ENCODE measurements at places on chromosomes 16 and 17.

- DNase-seq: no peak
Observed at GRCh38 chr16:24761526-24761925, 32.1 kb downstream of the TNRC6A start.

- no peak for DNase-seq
Observed at GRCh38 chr16:87789437-87790291, 23.9 kb upstream of the KLHDC4 start.

DNA sequence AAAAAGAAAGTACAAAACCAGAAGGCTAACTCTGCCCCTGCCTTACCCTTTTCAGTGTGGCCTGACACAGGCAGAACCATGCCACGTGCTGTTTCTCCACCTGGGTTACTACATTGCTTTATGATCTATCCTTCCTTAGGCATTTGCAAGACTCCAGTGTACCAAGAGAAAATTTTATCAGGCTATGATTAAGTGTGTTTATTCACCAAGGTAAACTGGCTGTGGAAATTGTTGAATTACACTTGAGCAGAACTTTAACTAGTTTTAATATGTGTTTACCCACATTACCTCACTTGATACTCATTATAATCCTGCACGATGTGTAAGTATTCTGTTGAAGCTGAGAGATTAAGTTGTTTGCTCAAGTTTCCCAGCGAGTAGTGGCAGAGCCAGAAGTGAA lies 129.7 kb upstream of the MYOCD start:
- DNase-seq: no peak

DNA sequence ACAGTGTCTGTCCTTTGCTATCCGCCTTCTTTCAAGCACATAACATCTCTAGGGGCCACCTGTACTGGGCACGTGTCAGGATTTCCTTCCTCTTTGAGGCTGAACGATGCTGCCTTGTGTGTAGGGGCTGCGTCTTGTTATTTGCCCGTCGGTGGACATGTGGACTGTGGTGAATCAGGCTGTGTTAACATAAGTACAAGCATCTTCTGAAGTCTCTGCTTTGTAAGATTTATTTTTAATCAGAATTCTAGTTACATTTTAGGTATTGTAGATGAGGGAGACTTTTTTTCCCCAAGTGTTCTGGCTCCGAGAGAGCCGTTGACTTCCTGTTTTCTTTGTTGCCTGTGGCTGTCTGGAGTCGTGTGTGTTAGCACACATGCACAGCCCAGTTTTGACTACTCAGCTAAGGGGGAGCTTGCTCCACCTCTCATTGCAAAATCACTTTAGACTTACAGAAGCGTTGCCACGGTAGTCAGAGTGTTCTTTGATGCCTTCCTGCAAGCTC lies 26.1 kb downstream of the SPG7 start:
- DNase-seq: no peak

DNA sequence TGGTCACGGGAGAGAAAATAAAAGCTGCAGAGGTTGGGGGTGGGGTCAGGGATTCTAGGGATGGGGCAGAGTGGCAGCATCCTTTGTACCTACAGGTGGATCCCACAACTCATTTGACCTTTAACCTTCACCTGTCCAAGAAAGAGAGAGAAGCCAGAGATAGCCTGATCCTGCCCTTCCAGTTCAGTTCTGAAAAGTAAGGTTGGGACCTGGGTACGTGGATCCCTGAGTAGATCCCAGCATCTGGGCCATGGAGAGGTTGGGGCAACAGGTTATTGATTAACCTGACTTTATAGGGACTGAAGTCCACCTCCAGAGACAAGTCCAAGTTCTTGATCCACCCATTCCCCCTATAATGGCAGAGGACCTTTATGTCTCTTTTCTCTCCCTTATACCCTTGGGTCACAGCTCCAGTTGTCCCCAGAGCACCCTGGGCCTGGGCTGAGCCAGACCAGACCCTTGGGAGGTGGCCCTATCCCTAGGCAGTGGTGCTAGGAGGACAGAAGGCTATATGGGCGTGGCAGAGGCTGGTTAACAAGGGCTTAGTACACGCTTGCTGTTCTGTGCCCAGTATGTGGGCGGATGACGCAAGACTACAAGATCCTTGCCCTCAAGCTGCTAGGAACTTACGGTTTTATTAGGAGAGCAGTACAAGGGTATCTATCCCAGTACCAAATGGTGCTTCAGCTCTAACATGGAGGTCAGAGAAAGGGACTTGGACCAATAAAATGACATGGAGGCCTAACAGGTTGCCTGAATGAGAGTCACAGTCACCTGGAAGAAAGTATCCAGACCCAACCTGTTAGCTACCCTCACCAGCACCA lies 3.3 kb downstream of the CLDN7 start:
- no peak for DNase-seq

DNA sequence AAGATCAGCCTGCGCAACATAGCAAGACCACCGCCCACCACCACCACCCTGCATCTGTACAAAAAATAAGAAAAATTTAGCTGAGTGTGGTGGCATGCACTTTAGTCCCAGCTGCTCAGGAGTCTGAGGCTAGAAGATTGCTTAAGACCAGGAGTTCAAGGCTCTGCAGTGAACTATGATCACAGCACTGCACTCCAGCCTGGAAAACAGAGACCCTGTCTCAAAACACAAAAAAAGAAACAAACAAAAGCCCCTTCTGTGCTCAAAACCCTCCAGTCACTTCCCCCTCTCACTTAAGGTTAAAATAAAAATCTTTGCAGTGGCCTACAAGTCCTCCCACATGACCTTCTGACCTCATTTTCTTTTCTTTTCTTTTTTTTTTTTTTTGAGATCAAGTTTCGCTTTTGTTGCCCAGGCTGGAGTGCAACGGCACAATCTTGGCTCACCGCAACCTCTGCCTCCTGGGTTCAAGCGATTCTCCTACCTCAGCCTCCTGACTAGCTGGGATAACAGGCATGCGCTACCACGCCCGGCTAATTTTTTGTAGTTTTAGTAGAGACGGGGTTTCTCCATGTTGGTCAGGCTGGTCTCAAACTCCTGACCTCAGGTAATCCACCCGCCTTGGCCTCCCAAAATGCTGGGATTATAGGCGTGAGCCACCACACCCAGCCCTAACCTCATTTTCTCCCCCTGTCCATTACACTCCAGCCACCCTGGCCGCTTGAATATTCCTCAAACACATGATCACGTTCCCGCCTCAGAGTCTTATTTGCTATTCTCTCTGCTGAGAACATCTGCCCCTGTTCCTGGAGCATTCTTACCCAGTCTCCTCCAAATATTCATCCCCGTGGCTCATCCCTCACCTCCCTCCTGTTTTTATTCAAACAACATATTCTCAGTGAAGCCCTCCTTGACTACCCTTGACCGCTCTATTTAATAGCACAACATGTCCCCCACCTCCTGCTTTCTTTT lies 126.6 kb upstream of the MED13 start:
- no peak for DNase-seq

DNA sequence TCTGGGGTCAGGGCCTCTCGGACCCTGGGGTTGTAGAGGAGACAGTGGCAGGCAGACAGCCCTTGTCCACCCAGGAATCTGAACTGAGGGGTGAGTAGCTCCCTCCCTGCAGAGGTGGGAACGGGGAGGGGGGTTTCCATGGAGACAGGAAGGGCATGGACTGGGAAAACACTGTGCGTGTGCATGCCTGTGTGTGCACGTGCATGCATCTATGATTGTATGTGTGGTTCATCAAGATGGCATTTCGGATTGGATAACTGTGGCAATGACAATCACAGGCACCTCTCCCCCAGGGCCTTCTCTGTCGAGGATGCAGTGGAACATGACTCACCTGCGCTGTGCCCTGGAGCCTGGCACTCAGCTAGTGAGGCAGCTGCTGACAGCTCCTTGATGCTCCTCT lies 6.1 kb upstream of the CD300C start:
- DNase-seq: no peak

DNA sequence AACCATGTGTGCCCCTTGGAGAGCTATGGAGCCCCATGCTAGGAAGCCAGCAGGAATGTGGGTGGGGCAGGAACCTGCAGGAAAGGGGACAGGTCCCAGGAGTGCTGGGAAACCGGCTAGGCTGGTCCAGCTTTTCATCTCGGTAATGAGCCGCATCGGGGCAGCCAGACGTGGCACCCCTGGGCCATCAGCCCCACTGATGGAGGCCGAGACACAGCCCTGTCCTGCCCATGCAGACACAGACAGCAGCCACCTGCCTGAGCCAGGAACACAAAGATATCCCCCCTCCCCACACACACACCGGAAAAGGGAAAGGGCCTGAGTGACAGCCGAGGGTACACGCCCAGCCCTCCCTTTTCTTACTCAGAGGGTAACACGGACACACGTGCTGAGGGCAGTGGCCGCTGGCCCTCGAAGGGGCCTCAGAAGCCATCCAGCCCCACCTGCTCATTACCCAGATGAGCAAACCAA lies 18.1 kb downstream of the PPL start:
- DNase-seq: no peak

DNA sequence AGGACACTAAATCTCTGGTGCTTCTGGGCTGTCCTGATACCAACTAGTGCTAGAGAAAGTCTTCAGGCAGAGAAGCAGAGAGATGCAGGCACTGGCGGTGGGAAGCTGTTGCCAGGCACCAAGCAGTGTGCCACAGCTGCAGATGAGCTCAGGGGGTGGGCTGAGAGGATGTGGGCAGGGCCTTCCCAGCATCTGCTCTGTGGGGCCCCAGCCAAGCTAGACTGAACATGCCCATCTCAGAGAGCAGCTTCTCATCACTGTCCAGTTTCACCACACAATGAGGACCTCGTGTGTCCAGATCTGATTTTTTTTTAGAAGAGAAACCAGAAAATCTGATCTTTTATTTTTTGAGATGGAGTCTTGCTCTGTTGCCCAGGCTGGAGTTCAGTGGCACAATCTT lies 17.1 kb downstream of the PSKH1 start:
- no peak for DNase-seq

GRCh38 chr16:80687606-80688005 lies 116.8 kb downstream of the CDYL2 start:
- DNase-seq: no peak

GRCh38 chr16:12752159-12752558 lies 51.5 kb downstream of the CPPED1 start:
- DNase-seq: no peak
